Activated CD4-positive, alpha-beta T cell treated with anti-CD3 and anti-CD28 coated beads for 1 hour (primary cell): ENCODE measurements at places on chromosomes 3 and 15.

DNA sequence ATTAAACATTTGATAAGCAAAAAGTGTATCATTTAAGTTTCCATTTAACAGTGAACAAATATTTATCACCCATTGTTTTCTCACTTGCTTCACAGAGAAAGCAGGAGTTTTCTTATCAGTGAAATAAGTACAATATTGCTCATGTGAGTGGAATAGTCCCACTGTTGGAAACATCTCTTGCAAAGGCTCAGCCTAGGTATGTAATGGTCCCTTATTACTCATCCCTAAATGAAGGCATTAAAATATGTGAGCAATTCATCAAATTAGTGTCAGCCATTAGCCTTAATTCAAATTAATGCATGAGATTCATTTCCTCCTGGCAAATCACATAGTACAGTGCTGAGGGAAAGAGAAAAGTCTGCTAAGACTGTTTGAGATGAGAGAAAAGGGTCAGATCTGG is 9.6 kb upstream of the FMN1 start:
- no peak for DNase-seq

GRCh38 chr3:14793126-14793857 is 25.5 kb upstream of the FGD5 start:
- no peak for DNase-seq

GRCh38 chr15:78104566-78105475 is 12.5 kb downstream of the SH2D7 start:
- DNase-seq: no peak

GRCh38 chr15:40157778-40158447 is 3.0 kb upstream of the BUB1B start:
- no peak for DNase-seq

DNA sequence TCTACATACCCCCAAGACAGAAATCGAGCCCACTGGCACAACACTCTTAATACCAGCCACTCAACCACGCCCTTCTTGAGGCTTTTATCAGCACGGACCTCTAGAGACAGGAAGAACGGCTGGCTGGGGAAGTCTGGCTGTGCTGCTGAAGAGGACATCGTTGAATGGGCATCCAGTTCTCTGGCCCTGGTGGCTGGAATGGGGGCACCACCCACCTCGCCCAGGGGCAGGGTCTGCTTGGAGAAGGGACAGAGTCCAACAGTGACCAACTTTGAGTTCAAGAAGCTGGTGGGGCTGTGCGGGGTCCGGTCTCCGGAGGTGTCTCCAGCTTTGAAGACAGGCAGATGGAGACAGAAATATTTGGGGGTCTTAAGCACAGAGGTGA is 77.5 kb downstream of the ATP10A start:
- DNase-seq: no peak

DNA sequence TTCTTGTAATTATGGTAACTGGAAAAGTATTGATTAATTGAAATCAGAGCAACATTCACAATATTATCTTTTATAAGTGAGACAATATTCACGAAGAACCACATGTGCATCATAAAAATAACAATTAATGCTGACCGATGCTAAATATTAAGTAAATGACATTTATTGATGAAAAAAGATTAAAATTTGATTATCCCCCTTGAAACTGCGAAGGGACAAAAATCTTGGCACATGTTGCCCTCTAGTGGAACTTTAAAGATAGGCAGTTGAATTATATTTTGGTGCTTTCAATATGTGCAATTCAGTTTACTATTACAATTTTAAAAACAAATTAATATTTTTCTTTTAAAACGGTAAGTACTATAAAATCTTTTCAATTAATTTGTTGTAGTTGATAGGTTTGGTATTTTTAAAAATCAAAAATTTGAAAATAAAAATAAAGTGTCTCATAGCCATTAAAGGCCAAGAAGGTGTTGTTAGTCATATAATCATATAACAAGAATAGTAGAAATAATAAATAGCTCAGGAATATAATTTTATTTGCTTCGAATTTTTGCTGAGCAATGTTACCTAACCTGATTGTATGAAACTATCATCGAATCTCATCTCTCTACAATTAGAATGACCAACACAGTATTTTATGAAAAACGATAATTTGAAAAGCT is 270.2 kb downstream of the ROBO1 start:
- DNase-seq: no peak

- no peak for DNase-seq
Observed at GRCh38 chr3:133138017-133138416, 99.8 kb downstream of the TMEM108 start.

DNA sequence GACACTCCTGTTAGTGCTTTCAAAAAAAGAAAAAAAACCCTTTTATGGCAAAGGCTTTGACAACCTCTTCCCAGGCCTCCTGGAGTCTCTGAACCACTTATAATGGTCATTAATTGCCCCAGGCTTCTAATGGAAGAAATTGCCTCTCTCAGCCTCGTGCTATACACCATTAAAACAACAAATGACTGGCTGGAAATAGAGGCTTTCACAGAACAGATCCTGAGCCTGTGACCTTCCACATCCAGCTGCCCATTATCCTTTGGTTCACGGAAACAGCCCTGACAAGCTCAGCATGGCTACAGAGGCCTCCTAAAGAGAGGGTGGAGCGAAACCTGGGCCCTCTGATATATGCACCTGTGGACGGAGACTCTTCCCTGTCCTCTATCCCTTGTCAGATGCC is 26.8 kb upstream of the MKRN3 start:
- no peak for DNase-seq

DNA sequence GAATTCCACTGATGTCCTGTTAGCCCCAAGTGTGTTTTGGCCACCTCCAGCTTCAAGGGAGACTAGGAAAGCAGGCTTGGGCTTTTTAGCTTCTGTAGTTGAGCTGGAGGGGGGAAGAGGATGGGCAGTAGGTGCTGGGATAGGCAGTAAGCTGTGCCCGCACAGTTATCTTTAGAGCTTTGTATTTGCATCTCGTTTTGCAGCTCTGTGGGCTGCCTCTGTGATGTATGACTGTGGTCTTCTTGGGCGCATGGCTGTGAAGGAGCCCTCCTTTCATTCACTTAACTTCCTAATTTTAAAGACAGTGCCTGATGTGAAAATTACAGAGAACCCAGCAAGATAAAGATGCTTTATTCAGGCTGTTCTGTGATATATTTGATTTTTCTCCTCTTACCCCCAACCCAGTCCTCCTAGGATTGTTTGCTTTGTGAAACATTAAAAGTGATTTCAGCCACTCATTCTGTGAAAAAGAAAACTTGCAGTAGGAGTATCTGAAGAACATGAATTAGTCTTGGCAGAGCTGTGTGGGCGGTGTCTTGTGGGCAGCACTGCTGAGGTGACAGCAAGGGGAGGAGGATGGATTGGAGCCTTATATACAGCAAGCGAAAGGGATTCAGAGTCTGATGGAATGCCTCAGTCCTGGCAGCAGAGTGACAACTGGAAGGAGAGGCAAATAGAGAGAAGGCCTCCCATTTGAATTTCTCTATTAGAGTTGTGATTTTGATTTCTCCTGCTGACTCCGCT is 74.3 kb downstream of the LARS2 start:
- no peak for DNase-seq

GRCh38 chr3:138331143-138331894 is 1.7 kb upstream of the NME9 start:
- no peak for DNase-seq

DNA sequence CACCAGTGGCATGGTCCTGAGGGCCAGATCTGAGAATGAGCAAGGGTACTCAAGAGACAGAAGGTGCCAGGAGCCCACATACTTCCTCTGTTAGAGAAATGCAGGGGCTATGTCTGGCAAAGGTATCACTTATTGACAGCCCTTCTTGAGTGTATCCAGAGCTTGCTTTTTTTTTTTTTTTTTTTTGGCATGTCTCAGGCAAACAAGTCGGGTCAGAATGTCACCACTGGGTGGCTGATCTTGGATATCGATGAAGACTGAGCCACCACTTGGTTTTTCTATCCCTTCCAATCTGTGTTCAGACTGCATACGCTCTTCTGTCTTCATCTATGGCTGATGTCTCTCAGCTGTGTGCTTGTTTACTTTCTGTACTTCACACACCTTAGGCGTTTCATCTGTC is 363.4 kb upstream of the C2CD4B start:
- DNase-seq: no peak

DNA sequence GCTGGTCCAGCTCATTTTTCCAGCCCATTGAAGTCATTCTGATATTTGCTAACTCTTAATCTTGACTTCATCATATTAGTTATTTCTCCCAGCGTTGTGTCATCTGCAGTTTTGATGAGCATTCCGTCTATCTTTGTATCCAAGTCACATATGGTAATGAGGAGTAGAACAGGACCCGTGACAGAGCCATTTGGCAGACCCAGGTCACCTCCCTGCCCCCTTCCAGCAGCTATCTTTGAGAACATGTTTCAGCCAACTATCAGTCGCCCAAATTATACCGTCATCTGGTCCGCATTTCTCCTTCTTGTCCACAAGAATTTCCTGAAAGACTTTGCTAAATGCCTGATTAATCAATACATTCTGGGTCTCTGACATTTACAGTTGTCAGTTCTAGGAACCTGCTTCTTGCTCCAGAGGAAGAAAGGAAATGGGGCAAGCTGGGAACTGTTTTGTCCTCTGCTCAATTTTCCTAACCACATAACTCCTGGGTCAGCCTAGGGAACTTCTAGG is 347.1 kb upstream of the NR2E3 start:
- no peak for DNase-seq

GRCh38 chr15:75348562-75349350 is 1.9 kb downstream of the NEIL1 start:
- no peak for DNase-seq
